ENCODE measurements at places on chromosomes 3 and 15. TPM values are rescaled to one million over a fixed set of nuclear protein-coding genes. Genes with fewer than 3 reads are reported as not detected.

- DNase-seq, result no peak
Measured at GRCh38 chr3:149673393-149673792, 15.6 kb upstream of the WWTR1 start.

DNA sequence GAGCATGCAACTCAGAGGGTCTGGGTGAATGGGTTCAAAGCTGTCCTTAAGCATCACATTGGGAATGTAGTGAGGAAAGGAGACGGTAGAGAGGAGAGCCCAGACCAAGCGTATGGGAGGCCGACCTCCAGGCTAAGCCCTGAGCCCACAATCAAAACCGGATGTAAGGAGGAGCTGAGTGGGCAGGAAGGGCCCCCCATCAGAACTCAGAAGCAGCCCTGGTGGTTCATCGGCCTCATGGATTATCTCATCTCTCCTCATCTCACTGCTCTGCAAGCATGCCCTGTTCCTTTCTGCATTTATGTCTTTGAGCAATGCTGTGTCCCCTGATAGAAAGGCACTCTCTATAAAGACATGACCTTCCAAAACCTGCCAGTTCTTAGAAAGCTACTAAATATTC, 6.2 kb downstream of the HDC start:
- no peak for DNase-seq

GRCh38 chr3:119741657-119742590, 39.1 kb downstream of the CFAP91 start:
- no peak for DNase-seq

GRCh38 chr3:175129126-175129525, 270.0 kb downstream of the NAALADL2 start:
- DNase-seq, result peak; percentile 60

- DNase-seq, result no peak
Measured at GRCh38 chr3:146246526-146246925, 4.4 kb downstream of the PLSCR4 start.

DNA sequence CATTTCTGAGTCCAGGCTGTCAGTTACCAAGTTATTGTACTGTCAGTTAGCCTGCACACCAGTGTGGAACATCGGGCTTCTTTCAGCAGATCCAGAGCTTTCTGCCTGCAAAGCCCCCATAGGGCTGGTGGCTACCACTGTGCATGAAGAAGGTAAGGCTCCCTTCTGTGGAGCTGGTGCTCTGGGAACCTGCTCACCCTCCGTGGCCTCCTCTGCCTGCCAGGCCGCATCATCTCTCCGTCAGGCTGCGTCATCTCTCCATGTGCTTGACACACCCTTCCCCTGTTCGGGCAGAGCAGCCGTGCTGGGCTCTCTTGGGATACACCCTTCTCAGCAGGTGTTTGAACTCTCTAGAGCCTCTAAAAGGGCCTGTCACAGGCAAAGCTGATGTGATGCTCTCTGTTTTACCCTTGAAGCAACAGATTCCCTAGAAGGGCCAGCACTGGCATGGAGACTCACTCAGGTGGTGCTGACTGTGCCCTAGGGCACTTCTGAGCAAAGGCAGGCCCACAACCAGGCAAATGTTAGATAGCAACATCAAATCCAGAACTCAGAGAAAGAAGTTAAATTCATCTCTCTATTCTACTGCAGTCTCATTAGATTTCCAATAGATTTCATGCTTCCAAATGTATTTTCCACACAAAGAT, 261.1 kb downstream of the EPHB1 start:
- DNase-seq, result peak; percentile 51

The UBA3 gene
- 55.9 TPM for total RNA-seq

The ADAMTS7 gene
- total RNA-seq, result 0.23 TPM

The BOC gene
- 15.3 TPM for total RNA-seq

The LMAN1L gene
- not detected for total RNA-seq

Measured in HT1080 (cell line).